NCI-H1092 treated with DMSO at 0.1 percent for 48 hours (cell line): ENCODE measurements at places on chromosomes 13 and 19.

DNA sequence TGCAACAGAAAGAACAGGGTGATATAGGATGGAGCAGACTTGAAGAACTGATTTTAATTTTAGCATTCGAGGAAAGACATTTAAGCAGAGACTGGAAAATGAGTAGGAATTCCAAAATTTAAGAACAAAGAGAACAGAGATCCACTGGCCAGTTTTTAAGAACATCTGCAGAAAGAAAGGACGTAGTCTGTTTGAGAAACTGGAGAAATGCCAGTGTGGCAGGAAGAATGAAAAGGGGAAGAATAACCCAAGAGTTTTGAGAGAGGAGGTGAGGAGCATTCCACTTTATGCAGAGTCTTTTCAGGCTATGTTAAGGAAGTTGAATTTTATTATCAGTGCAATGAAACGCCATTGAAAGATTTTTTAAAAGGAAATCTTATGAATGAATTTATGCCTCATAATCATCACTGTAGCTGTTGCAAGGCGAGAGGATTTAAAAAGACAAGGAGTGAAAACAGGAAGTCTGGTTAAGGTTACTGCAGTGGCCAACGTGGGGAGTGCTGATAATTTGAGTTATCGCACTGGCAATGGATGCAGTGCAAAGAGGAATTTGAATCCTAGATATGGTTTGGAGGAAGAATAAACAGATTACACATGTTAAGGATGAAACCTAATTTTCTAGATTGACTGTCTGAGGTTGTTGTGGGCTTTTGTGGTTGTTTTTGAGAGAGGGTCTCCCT, 253.8 kb downstream of the DACH1 start:
- DNase-seq = no peak

GRCh38 chr19:40502647-40503319, 36.0 kb downstream of the SPTBN4 start:
- DNase-seq = no peak

GRCh38 chr13:41465241-41465847, 8.0 kb downstream of the RGCC start:
- no peak for DNase-seq

DNA sequence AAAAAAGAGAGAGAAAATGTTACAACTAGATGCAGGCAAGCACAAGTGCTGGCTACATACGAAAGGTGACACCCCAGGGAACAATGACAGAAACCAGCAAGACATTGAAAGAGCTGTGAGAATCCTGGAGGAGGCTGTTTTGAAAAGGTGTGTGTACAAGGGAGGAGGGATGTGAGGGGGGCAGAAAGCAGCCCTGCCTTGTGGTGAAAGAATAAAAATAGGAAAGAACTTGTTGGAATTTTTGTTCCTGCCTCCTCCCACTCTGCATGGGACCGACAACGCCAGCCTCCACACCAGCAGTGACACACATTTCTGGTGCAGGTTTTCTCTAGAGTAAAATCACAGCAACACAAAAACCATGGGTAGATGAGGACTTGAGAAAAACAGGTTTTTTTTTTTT, 1258.6 kb downstream of the PCDH9 start:
- no peak for DNase-seq

DNA sequence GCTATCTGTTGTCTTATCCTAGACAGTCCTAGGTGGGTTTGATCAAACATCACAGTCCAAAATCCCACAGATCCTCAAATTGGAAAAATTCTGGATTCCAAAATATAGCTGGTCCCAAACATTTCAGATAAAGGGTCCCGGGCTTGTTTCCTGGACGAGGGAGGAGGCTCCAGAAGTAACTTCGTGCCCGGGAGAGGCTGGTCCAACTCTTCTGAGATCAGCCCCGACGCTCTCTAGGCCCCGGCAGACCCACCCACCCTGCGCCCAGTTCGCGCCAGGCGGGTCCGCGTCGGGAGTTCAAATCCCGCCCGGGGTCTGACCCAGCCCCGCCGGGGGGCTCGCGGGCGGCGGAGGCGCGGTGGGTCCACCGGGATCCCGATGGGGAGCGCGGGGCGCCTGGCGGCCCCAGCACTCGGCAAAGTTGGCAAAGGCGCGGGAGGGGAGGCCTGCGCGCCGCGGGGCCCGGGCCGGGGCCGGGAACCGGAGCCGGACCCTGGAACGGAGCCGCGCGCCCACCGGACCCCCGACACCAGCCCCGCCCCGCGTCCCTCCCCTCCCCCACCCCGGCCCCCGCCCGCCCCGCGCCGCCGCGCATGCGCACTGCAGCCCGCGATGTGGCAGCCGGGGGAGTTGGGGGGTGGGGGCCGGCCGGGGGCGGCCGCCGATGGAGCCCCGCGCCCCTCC, 513 bp downstream of the MIER2 start:
- DNase-seq = peak; percentile 52

DNA sequence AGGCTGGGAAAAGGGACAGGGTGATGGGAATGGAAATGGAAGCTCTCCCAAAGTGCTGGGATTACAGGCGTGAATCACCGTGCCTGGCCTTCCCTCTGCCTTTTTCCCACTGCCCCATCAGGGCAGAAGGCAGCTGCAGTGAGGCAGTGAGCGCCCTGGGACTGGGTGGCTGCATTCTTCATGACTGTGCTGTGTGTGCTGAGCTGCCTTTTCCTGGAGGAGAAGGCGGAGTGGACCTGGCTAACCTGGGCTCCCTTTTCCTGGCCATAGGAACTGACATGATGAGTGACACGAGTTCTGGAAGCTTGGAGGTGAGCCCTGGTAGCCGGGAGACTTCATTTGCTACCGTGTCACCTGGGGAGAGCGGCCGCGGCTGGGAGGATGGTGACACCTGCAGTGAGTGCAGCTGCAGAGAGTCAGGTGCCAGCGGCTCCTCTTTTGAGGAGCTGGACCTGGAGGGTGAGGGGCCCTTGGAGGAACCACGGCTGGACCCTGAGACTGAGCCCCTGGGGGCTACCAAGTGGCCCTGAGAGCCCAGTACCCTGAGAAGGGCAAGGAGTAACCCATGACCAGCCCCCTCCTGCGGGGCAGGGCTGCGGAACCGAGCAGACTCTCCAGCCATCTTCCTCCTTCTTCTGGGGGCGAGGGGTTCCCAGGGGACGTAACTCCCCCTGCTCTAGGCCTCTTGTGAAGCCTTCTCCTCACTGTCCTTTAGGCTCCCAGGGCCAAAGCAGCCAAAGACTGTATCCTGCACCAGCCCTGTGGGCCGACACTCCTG, 26.3 kb upstream of the ZNF492 start:
- DNase-seq = no peak

GRCh38 chr19:17104679-17105078, 29.1 kb downstream of the MYO9B start:
- no peak for DNase-seq

DNA sequence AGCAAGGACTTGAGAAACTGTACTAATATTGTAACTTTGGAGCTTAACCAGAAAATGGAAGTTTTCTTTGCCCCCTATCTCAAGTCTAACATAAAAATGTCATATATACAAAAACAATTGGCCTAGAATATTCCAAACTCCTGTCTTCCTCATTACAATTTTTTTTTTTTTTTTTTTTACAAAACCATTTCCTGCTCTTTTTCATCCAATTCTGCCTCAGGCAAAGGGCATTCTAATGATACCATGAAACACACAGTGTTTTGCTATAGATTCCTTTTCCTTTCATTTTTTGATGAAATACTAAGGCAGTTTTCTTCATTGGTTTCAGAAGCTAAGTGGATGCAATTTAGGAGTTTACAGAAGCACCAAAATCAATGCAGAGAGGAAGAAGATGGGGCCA, 119.7 kb downstream of the LHFPL6 start:
- DNase-seq = no peak

- no peak for DNase-seq
Measured at GRCh38 chr13:64274481-64275217, 2859.0 kb upstream of the PCDH20 start.

DNA sequence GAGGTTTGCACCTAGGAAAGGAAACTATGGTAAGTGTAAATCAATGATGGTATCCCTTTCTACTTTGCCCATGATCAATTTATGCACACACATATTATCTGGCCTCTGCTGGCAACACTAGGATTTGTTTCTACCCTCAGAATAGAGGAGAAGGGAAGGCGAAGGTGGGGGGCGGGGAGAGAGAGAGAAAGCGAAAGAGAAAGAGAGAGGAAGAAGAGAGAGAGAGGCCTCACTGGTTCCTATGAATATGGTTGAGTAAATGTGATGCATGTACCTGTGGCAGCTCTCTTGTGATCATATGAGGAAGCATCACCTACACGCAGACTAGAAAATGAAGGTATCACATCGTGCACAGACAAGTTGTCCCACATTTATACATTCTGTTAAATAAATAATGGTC, 882.0 kb upstream of the SLITRK6 start:
- DNase-seq = no peak

DNA sequence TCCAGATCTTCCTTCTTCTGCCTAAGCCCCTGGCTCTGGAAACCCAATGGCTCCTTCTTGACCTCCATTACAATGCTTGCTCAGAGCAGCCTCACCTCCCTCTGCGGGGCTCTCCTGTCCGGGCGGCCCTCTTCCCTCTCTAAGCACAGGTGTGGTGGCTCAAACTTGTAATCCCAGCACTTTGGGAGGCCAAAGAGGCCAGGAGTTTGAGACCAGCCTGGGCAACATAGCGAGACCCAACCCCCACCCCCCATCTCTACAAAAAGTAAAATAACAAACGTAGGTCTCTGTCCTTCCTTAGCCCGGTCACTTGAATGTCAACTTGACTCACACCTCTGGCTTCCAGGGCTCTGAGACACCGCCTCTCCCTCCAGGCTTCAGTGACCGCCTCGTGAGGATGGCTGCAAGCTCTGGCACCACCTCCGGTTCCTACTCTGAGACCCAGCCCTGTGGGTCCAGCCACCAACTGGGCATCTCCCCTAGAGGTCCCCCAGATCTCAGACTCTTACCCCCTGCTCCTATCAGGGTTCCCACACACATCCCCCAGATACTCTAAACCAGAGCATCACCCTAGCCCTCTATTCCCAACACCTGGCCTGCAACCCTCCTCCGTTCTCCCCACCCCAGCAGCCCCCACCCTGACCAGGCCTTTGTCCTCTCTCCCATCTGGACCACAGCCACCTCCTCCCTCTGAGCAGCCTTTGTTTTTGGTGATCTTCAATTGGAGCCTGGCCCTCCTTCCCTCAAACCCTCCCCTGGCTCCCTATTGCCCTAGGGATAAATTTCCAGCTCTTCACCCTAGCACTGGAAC, 4.7 kb upstream of the TLE2 start:
- peak; percentile 21 for DNase-seq

DNA sequence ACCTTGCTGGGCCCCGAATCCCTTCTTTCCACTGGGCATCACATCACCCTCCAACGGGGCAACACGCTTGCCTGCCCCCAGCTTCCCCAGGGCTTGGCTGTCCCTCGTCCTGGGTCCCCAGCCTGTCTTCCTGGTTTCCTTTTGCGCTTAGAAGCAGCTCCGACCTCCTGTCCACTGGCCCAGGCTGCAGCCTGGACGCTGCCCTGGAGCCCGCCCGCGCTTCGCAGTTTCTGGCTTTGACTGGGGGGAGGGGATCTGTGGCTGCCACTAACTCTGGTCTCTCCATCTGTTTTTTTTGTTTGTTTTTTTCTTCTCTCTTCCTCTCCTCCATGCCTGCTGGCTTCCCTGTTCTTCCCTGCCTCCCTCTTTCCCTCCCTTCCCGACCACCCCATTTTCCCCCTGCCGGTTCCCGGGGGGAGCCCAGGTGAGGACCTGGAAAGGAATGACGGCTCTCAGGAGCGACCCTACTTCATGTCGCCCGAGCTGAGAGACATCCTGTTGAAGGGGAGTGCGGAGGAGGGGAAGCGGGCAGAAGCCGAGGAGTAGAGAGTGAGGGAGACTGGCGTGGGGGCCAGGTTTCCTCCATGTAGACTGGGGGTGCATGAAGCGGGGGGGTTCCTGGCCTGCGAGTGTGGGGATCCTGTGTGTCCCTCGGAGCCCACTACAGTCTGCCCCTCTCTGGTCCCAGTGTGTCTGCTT, 11.5 kb upstream of the ILF3 start:
- DNase-seq = no peak

DNA sequence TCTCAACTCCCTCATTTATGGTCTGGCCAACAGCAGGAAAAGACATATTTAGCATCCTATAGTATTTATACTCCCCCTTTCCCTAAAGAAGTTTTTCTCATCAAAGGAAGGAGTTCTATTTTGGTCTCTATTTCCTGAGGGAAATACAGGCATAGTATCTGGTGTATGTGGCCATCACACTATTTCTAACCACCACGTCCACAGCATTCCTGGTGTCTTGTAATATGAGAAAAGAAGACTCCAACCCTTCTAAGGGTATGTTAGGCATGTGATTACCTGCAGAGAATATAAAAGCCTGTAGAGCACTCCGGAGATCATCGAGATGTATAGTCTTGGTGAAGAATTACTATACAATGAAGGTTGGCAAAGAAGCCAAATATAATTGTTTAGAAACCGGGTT, 137.4 kb downstream of the VWA8 start:
- no peak for DNase-seq

DNA sequence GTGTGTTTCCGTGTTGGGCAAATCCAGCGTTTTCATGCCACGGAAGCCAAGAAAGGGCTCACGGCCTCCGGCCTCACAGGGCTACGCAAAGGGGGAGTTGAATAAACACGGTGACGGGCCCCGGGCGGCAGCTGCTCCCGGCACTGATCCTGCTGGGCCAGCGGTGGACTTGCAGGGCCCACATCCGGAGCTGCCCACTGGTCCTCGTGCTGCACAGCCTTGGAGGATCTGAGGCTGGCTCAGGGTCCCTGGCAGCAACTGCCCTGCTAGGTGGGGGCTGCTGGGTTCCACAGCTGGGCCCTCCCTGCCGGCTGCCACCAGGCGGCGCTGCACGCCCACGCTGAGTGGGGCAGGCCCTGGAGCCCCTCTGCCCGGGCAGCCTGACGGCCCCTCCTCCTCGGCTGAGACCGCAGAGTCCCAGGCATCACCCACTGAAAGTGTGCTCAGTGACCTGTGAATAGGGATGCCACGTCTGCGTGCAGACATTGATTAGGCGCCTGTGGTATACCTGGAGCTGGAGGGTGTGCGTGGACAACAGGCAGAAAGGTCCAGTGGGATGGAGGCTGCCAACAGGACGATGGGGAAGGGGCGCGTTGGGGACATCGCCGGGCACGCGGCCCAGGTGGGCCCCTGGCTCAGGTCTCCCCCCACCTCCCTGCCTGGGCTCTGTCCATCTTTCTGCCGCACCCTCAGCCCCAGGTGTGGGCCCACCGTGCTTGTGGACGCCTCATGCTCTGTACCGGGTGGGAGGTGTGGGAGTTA, 5.3 kb upstream of the HCN2 start:
- DNase-seq = peak; percentile 32

- DNase-seq = no peak
Measured at GRCh38 chr19:37872383-37872782, 34.0 kb downstream of the WDR87 start.

DNA sequence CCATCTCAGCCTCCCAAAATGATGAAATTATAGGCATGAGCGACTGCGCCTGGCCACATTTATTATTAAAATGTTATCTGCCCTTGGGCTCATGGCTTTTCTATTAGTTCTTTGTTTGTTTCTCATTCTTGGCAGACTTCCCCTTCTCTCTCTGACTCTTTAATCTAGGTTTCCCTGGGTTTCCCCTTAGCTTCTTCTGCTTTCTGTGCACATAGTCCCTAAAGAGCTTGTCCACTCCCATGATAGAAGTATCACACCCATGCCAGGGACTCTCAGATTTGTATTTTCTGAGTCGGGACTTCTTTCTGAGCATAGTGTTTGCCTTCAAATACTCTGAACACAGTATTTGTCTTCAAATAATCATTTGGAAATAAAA, 38.6 kb upstream of the ITM2B start:
- no peak for DNase-seq

GRCh38 chr19:3098515-3099346, 4.6 kb downstream of the GNA11 start:
- no peak for DNase-seq
